ENCODE measurements at places on chromosomes 13 and 19.
A peak's percentile ranks its signal among the peaks of the same experiment; 100 is the strongest.

DNA sequence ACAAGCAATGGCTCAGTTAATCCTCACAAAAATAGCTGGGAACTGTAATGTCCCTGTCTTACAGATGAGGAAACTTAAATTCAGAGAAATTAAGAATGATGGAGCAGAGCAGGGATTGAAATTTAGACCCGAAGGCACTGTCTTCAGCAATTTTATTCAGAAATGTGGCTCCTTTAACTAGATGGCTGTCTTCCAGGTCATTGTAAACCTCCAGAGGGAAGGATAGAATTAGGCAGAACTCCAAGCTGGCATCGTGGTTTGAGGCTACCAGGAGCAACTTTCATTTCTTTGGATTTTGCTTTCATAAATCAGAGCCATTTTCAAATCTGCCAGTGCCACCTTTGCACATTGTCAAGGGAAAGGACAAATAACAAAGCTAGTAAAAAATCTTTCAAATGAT is 339.0 kb downstream of the DCT start:
- DNase-seq = no peak

DNA sequence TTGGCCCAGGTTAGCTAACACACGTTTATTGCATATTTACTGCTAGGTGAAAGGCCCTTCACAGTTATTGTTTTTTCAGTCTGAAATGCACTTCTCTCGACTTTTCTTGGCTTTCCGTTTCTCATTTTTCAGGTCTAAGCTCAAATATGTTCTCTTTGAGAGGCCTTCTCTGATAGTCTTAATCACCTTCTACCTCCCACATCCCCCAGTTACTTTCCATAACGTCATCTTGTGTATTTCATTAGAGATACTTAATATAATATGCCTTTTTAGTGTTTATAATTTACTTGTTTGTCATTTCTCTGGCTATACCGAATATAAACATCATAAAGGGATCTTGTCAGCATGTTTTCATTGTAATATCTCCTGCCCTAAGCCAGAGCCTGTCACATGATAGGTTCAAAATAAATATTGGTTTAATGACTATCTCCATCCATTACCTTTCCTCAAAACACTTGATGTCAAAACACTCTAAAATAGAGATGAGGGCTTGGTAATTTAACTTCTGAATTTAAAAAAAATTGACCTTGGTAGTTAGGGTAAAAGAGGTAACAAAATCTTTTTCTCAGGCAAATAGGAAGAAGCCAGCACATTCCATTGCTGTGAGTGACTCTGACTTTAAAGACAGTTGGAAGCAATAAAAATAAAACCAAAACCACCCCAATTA is 168.6 kb upstream of the RFC3 start:
- DNase-seq = no peak

DNA sequence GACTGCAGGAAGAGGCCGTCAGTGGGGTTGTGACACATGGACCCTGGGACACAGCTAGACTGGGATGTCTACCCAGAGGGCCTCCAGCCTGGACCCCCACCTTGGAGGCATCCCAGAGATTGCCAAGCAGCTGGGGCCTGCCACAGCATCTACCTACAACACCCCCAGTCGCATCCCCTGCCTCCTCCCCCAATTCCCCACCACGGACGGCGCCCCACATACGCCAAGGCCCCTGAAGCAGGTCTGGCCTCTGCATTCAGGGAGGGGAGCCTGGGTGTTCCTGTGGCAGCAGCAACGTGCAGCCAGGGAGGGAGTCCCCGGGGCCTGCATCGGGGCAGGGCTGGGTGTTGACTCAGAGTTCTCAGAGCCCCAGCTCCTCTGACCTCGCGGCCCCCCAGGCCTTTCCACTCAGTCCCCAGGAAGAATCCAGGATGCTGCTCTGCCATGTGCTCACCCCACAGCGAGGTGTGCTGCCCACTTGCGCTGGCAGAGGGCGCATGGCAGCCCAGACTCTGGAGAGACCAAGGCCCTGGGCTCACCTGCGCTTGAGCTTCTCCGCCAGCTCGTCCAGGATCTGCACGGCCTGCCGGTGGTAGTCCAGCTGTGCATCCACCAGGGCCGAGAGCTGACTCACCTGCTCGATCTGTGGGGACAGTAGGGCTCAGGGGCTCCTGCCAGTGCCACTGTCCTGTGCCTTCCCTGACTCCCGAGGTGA is 19.6 kb downstream of the MPND start:
- no peak for DNase-seq

DNA sequence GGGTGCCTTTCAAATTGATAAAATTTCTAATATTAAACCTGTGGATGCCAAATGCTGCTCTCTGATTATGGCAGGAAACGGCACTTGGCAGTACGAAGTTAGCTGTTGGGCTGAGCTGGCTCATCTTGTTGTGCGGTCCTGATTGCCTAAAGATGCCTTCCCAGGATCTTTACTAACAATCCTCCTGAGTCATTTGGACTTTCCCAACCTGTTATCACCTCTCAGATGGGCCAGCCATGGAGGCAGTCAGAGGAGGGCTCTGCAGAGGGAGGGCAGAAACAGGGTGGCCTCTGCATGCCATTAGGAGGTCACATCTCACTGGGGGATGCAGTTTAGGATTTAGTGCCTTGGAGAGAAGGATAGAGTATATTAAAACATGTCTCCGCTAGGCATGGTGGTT is 27.3 kb downstream of the ALOX5AP start:
- DNase-seq = no peak

GRCh38 chr19:940591-941291 is 14.9 kb downstream of the ARID3A start:
- peak; percentile 37 for DNase-seq

- no peak for DNase-seq
Measured at GRCh38 chr19:3188627-3189596, 3.2 kb downstream of the NCLN start.

DNA sequence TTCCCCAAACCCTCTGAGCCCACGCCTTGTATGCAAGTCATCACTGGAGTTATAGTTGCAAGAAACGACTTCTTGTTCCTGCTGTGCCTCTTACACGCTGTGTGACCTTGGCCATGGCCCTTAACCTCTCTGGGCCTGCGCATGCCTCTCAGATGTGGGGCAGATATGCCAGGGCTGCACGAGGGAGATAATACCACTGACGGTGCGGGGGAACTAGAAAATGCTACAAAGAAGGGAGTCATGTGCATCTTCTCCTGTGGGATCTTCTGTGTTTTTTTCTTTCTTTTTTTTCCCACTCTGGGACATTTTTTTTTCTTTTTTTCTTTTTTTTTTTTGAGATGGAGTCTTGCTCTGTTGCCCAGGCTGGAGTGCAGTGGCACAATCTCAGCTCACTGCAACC is 4.3 kb upstream of the SAMD1 start:
- no peak for DNase-seq

GRCh38 chr19:13843104-13843921 is 33.6 kb upstream of the NANOS3 start:
- no peak for DNase-seq

DNA sequence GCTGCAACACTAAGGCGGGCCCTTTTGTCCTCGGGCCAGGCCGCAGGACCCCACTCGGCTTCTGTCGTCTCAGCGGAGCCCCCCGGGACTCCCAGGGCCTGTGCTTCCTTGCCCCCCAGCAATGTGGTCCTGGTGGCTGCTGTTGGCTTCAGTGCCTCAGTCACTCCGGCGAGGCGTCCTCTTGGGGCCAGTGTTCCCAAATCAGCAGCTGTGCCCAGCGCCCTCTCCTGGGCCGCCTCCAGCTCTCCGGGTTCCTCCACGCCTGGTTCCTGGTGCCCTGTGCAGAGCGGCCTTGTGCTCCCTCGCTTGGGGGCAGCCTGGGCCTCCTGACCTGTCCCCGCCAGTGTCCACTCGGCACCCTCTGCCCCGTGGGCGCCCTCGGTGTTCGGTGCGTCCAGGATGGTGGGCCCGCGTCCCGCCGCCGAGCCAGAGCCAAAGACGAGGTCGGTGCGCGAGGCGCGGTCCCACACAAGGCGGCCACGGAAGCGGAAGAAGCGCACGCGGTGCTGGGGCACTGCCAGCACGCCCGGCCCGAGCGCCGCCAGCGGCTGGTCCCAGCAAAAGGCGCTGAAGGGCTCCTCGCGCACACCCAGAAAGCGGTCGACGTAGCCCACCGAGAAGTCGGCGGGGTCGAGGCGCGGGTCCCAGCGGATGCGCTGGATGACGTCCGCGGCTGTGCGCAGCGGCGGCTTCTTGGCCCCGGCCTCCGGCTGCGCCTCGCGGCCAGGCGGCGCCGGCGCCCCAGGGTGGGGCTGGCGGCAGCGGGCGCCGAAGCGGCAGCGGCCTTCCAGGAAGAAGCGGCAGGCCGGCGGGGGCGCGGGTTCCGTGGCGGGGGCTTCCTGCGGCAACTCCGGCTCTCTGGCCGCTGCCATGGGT is 685 bp downstream of the LENG9 start:
- no peak for DNase-seq

DNA sequence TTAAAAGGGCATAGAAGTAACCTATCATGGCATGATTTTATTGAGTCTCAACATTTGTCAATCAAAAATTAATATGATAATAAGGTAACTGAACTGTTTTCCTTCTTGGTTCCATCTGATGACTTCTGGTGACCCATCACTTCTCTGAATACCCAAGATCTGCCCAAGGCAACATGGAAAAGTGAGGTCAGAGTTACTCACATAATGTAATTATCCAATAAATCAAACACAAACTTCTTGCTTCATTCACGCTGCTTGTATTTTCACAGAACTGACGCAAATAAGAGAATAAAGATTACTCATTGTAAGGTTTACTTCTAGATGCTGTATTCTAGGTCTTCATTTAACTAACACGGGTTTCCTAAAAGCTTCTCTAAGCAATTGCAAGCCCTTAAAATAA is 361.6 kb downstream of the RBM26 start:
- DNase-seq = no peak

GRCh38 chr13:29474991-29475390 is 120.5 kb downstream of the SLC7A1 start:
- DNase-seq = no peak

DNA sequence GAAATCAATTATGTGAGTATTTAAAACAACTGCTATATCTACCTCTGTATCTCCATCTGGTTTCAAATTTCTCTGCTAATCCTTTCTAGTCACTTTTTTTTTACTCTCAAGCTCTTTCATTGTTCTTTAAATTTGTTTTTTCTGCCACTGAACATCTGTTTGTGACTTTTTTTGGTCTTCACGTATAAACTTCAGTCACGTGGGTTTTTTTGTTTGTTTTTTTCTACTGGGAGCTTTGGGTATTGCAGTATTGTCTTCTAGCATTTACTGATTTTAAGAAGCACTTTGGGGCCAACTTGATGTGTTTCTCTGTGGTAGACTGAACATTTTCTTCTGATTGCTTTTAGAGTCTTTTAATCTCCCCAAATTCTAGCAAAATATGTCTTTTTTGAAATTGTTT is 262.6 kb upstream of the RXFP2 start:
- DNase-seq = no peak

DNA sequence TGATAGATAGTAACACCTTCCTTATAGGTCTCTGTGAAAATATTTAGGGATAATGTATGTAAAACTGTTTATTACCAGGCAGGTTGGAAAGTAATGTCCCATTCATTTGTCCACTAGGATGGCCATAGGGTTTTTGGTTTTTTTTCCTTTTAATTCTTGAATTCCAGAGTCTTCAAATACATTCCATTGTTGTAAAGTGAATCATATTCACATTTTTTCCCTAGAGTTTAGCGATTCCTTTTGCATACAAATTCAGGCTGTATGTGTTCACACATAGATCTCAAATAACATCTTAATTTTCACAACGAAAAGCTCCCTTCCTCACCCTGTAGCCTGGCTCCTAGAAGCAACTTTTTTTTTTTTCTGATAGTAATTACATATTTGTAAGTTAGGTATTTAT is 1.8 kb upstream of the ZNF557 start:
- DNase-seq = no peak

DNA sequence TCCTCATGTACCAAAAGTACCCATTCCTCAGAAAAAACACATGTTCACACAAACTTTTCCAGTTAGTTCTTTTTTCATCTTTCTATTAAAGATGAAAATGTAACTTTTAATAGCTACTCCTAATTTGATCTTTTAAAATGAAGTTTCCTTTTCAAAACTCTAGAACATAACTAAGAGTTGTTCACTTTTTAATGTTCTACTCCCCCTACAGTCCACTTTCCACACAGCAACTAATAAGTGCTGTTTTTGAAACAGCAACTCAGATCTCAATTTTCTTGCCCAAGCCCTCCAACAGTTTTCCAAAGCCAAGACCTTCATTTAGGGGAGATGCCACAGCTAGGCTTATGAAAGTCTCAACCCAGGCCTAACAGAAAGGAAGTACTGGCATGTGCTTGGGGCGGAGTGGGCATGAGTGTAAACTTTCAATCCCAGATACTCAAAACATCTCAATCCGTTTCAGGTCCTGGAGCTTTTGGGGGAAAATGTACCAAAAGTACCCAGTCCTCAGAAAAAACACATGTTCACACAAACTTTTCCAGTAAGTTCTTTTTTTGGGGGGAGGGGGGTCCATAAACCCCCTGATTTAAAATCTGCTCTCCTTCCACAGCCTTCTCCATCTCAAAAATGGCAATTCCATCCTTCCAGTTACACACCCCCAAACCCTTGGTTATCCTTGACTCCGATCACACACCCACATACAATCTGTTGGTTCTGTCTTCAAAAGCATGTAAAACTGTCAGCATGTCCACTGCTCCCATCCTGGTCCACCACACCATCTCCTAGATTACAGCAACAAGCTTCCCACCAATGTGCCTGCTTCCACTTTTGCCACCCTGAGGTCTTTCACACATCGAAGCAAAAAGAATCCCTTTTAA is 2.0 kb downstream of the FBL start:
- DNase-seq = no peak

GRCh38 chr19:53659292-53659691 is 27.5 kb downstream of the DPRX start:
- no peak for DNase-seq

- DNase-seq = no peak
Measured at GRCh38 chr13:114157869-114158495, 21.1 kb upstream of the CFAP97D2 start.

DNA sequence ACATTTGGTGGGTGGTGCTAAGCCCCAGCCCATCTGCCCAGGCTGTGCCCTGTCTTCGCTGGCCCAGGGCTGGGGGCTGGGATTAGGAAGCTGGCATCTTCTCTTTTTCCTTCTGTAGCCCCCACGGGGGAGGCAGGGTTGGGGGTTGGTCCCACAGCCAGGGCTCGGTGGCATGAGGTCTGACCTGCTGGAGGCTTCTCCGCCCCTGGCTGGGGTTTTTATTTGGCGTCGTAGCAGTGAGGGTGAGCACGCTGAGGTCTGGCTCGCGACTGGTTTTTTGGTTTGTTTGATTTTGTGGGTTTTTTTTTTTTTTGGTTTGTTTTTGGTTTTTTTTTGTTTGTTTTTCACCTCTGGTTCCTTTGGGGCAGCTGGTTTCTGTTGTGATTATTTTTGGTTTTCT is 14.7 kb downstream of the ZNF574 start:
- no peak for DNase-seq

GRCh38 chr19:45711851-45712698 is 18.6 kb downstream of the FBXO46 start:
- no peak for DNase-seq

GRCh38 chr19:49864890-49865289 is 2.5 kb downstream of the PNKP start:
- DNase-seq = no peak

Data from stimulated activated CD8-positive, alpha-beta memory T cell treated with anti-CD3 and anti-CD28 coated beads, Interleukin-15, amount 100 ng/mL, for 1 hour (primary cell).